ENCODE measurements at places on chromosomes 5 and 9.

DNA sequence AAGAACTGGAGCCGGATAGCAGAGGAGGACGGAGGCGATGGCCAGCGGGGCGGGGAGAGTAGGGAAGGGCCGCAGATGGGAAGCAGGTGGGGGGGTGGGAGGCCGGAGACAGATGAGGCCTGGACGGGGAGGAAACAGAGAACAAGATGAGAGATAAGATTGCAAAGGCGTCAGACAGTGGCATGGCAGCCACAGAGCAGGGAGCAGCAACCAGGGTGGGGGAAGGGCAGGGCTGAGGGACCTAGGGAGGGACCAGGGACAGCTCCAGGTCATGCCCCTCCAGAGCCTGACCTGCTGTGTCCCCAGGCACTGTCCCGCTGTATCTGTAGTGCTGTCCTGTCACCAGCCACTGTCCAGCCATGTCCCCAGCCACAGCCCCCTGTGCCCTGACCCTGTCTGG lies 49.6 kb upstream of the LMX1B start:
- no peak for DNase-seq

DNA sequence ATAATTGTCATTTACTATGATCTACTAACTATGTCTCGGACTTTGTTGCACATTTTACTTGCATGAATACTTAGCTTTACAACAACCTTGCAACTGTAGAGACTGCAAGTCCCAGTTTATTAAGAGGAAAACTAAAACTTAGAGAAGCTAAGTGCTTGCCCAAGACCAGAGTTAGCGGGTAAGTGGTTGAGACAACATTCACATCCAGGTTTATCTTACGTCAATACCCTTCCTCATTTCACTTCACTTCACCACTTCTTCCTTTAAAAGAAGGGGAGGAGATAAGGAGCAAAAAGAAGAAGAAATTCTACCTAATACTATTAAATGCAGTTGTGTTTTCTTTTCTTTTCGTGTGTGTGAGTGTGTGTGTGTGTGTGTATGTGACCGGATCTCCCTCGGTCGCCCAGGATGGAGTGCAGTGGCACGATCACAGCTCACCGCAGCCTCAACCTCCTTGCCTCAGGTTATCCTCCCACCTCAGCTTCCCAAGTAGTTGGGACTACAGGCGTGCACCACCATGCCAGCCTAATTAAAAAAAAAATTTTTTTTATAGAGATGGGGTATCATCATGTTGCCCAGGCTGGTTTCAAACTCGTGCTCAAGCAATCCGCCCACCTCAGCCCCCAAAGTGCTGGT lies 37.4 kb downstream of the MEGF9 start:
- DNase-seq = no peak

DNA sequence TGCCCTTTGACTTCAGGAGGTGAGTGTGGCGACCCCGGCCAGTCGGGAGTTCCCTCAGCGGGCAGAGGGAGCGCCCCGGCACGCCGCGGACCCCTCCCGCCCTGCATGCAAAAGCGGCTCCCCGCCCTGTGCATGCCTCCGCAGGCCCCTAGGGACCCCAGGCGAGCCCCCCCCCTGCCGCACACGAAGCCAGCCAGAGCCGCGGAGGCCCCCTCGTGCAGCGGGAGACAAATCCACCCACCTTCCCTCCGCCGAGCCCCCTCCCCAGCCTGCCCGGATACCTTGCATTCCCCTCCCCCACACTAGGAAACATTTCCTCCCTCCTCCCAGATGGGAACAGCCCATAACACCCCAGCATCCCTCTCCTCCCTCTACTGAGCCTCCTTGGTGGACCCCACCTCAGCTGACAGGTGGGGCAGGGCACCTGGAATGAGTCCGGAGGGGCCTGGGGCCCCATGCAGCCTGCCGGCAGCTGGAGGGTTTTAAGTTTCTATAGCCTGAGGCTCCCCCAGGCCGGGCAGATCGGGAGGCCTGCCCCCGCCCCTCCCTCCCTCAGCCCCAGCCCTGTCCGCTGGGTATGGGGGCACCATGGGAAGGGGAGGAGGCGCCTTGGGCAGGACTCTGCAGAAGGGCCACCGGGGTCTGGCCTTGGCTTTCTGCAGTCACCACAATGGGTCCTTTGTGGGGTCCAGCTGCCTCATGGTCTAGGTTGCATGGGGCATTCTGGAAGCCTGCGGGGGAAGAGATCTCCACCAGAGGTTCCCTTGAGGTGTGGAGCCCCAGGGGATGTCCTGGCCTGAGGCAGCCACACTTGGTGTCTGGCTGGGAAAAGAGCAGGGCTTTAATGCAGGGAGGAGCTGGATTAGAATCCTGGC lies 601 bp downstream of the ERGIC1 start:
- no peak for DNase-seq

- DNase-seq = no peak
These were observed 47.3 kb downstream of the RASGEF1C start for GRCh38 chr5:180161420-180162303.

- DNase-seq = no peak
These were observed 105.1 kb downstream of the DEPDC1B start for GRCh38 chr5:60594715-60595477.

- DNase-seq = no peak
These were observed 22.8 kb downstream of the CCDC69 start for GRCh38 chr5:151200913-151201595.

DNA sequence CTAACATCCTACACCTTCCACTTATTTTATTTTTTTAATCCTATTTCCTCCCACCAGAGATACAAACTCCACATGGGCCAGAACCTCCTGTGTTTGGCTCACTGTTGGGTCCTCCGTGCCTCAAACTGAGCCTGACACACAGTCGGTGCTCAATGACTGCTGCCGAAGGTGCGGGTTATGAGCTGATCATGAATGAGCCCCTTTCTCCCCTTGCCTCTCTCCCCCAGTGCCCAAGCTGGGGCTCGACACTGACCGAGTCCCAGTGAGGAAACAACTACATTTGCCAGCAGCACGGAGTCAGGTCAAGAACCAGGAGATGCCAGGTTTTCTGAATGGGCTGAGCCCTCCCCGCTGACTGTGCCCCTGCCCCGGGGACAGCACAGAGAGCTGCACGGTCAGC lies 45.0 kb downstream of the SARDH start:
- DNase-seq = no peak

DNA sequence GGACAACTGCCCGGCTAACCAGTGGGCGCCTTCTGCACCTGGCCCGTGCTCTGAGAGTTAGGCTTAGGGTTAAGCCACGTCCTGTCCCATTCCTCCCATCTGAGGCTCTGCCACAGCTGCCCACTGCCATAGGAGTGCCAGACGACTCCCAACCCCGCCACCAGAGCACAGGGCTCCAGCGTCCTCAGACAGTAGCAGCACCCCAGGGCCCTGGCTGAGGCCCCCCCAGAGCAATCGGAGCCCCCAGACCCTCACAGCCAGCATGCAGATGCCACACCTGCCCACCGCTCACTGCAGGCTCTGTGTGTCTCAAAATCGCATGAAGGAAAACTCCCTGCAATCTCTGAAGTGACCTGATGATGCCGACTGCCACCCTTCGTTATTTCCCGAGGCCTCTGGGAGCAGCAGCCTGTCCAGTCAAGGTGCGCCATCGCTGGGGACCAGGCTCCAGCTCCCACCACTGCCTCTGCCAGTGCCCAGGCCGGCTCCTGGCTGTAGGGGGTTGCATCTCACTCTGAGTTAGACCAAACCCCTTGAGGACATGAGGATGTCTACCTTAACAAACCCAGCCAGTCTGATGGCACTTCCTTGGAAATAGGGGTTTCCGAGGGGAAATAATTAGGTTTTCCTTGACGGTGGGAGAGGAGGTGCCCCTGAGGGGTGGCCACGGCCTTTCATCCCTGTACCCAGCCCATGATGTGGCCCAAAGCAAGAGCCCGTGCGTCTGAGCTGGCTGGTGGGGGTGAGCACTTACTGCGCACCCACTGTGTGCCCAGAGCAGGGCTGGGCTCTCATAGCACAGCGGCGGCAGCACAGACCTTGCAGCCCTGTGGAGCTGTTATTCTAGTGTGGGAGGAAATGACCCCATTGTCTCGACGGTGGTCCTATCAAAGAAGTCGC lies 58.0 kb upstream of the RNF130 start:
- DNase-seq = no peak

GRCh38 chr5:152606776-152607364 lies 201.8 kb upstream of the NMUR2 start:
- no peak for DNase-seq

DNA sequence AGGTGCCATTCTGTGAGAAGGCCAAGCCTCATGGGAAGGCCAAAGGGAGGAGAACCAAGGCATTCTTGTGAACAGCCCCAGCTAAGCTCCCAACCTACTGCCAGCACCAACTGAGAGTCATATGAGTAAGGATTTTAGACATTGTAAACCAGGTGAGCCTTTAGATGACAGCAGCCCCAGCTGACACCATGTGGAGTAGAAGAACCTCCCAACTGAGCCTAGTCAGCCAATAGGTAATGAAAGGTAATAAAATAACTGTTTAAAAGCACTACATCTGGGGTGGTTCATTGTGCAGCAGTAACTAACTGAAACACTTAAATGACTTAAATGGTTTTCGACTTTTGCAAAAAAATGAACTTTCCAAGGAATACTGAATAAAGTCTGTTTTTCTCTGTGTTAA lies 172.6 kb upstream of the KIF2A start:
- DNase-seq = no peak

DNA sequence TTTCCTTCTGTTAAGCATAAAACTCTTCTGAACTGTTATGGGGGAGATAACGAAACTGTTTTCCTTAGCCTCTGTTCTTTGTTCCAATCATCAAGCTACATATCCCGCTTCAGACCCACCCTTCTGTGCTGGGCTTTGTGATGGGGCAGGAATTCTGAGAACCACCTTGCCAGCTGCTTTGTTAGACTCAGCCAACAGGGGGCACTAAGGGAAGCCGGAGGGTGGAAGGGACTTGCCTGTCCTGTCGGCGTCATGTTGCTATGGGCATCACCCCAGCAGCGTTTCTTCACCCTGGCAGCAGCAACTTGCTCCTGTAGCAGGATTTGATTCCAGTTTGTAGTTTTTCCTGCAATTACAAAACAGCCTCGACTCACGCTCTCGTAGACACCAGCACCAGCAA lies 169.1 kb downstream of the CAAP1 start:
- DNase-seq = no peak

- no peak for DNase-seq
These were observed 44.0 kb upstream of the MAN2A1 start for GRCh38 chr5:109645707-109646192.

GRCh38 chr9:17653947-17654465 lies 75.1 kb downstream of the SH3GL2 start:
- no peak for DNase-seq
